ENCODE measurements at places on chromosomes 3 and 15.

GRCh38 chr15:87387766-87388165 lies 868.8 kb downstream of the NTRK3 start:
- no peak for DNase-seq

GRCh38 chr3:54324103-54324502 lies 201.8 kb downstream of the CACNA2D3 start:
- no peak for DNase-seq

DNA sequence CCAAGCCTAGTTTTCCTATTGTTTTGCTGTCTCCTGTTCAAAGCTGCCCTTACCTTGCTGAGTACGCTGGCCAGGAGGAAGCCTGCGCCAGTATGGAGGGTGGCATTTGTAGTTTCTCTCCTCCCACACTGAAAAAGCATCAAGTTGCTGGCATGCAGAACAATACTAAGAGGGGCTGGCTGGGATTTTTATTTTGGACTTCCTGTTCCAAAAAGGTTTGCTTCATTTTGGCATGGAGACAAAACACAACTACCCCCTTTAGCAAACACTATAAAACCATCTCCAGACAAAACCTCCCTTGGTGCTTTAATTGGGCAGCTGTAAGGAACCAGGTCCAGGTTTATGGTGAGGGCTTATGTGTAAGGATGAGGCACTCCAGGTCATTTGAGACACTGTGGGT lies 457.6 kb downstream of the PDCD6IP start:
- DNase-seq = no peak

GRCh38 chr3:7188551-7188950 lies 327.6 kb downstream of the GRM7 start:
- DNase-seq = no peak

DNA sequence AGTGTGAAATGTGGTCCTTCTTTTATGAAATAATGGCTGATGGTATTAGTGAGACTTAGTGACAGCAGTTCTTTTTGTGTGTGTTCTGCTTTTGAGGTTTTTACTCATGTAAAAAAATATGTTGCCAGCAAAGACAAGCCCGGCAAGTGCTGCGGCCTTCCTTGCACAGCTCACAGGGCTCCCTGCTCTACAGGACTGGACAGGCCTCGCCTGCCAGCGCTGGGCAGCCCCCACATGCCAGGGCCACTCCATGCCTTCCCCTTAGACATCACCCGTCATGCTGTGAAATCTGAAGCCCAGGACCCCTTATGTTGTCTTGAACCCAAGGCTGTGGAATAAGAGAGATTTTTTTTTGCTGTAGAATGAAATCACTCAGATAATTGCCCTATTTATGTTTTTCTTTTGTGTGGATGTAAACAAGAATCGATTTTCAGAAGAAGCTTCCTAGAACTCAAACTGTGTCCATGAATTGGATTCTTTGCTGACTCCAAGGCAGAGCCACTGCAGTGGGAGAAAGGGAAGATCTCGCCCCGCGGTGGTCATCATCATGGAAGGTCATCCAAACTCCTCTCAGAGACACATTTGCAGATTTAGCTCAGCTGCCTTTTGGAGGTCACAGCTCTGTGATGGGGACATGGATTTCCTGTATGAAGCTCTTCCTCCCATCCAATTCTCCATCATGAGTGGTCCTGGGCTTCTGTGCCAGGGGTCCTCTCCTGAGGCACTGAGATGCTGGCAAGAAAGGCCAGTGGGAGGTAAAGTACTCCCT lies 150.8 kb downstream of the ATP10A start:
- no peak for DNase-seq

- no peak for DNase-seq
Measured at GRCh38 chr3:157981819-157982218, 124.4 kb downstream of the SHOX2 start.

DNA sequence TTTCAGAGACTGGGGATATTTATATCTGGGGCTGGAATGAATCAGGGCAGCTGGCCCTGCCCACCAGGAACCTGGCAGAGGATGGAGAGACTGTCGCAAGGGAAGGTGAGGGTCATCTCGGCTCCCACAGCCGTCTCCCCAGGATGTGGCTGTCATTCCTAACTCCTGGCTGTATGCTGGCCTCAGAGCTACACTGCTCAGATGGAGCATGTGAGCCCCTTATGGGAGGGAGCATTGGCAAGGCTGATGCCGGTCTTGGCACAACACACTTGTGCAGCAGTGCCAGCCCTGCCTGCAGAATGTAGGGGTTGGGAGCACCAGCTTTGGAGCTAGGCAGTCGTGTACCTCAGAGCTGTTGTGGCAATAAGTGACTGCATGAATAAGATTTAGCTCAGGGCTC lies 5.2 kb downstream of the RCCD1 start:
- no peak for DNase-seq

DNA sequence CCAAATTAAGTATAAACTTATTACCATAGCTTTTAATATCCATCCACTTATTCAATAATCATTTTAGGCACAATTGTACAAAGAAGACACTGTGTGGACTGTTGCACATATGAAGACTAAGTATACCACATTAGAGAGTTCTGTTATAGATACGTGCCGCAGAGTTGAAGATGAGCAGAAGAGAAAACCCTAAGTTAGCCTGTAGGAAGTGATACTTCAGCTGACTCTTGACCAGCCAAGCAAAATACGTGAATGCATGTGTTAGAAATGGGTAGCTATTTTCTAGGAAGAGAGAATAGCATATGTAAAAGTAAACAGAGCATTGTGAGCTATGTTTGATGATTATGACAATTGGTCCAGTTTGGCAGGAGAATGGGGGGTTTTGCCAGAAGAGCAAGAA lies 272.0 kb upstream of the ATP11B start:
- no peak for DNase-seq

DNA sequence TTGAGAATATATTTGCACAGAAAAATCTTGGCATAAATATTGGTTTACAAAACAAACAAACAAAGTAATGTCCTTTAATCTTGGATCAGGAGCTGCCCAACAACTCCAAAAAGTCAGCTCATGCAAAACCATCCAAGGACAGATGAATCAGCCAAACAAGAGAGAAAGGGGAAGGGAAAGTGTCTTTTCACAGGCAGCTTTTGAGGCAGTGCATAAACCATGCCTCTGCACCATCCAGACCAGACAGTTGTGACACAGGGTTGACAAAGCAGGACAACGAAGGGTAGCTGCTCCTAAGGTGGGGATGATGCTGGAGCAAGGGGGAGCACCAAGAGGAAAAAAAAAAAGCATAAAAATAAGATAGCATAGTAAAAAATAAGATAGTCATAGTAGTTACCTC lies 8.7 kb downstream of the CD86 start:
- DNase-seq = no peak

DNA sequence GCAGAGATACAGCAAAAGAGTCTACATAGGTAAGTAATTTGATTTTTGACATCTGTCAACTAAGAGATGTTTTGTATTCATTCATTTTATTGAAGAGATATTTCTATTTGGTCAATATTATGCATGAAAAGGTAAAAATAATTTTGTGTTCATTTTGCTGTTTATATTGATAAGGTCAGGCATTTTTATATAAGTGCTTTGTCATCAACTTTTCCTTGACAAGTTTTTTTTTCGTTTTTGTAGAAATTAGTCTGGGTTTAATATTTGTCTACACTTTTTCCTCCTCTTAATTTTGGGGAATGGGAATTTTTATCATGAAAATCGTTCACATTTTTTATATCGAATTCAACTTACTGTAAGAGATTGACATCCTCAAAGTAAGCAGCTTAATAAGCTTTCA lies 67.7 kb downstream of the STT3B start:
- DNase-seq = no peak

- DNase-seq = peak; percentile 51
Measured at GRCh38 chr3:139797724-139798343, 120.1 kb upstream of the NMNAT3 start.

GRCh38 chr3:126992776-126993175 lies 9.9 kb downstream of the PLXNA1 start:
- no peak for DNase-seq

All from DND-41 (cell line).